Muscle of arm (tissue), 14 donors: ENCODE measurements at places on chromosomes 5 and 9. TPM values are rescaled to one million over a fixed set of nuclear protein-coding genes. Genes with fewer than 3 reads are reported as not detected.

GRCh38 chr5:177984584-177985206, 11.3 kb downstream of the PROP1 start:
- DNase-seq: no peak

- DNase-seq: no peak
Measured at GRCh38 chr9:104899759-104900247, 28.2 kb downstream of the ABCA1 start.

DNA sequence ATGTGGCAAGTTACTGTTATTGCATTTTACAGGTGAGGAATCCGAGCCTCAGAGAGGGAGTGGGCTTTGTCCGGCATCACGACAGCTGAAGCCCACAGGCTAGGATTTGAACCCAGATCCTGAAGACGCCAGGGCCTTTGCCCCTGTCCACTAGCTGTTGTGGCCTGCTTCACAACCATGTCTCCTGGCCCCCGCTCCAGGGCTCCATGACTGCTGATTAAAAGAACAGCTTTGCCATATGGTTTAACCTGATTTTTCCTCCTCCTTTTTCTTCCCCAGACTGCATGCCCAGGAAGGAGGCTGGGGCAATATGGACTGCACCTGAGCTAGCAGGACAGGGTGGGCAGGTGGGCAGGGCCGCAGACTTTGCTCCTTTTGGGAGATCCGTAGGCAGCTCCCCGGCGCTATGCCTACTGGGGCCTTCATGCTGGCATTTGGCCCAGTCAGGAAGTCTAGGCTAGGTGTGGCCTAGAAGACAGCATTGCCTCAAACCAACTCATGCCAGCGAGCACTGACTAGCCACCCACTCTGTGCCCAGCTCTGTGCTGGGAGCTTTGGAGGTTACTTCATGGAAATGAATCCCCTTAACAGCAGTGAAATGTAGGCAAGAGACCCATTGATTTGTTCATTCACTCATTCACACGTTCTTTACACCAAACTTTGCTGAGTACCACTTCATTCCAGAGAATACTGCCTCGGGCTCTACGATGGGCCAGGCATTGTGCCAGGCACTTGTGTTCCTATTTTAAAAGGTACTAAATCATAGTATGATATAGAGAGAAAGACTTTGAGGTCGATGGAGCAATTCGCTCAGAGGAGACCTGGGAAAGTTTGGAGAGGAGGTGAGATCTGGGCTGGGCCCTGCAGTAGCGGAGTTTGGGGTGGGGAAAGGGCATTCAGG, 94.3 kb upstream of the CPEB4 start:
- DNase-seq: no peak

DNA sequence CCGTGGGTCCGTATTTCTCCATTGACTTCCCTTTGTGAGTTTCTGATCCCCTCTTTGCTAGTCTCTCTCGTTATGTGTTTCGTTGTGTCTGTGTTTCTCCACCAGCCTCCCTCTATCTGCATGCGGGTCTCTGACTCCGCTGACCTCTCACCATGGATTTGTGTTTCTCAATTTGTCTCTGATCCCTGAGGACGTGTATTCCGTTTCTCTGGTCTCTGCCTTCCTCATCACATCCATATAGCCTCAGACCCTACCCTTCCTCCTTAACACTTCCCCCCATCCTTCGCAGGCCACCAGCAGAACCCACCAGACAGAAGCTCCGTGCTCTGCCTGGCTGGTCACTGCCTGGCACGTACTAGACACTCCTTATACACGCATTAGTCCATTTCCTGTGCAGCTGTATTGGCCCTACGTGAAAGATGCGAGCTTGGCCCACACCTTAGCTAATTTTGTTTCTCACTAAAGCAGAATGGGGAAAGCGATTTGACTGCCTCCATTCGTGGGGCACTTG, 631 bp downstream of the B4GALT7 start:
- DNase-seq: no peak

Gene LCN9
- polyA plus RNA-seq: not detected

Gene FCN2
- polyA plus RNA-seq: not detected

Gene PPP6C
- polyA plus RNA-seq: 45.0 TPM

Gene EIF4E1B
- polyA plus RNA-seq: not detected
